CD14-positive monocyte (primary cell): ENCODE measurements at places on chromosomes 7 and 10.
A peak's percentile ranks its signal among the peaks of the same experiment; 100 is the strongest.

- no peak for DNase-seq
These were observed 13.1 kb downstream of the TECPR1 start for GRCh38 chr7:98238976-98239375.

- DNase-seq = no peak
These were observed 2.1 kb upstream of the PALD1 start for GRCh38 chr10:70476249-70477035.

- DNase-seq = no peak
These were observed 39.7 kb downstream of the TES start for GRCh38 chr7:116249969-116250553.

DNA sequence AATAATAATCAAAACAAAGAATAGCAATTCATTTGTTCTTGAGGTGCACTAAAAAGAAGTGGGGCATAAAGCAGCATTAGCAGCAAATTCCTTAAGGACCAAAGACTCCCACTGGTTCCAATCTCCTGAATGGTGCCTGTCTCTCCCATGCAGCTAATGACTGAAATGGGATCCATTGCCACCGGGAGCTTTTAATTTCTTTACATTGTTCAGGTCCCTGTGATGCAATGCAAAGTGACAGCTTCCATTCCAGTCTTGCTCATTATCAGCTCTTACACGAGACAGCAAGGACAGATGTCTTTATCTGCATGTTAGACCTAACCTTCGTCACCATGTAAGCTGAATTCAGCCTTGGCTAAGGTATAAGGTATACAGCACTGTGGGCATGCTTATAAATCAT, 148.1 kb downstream of the POU6F2 start:
- DNase-seq = no peak

GRCh38 chr10:102729029-102730026, 14.4 kb upstream of the WBP1L start:
- peak; percentile 81 for DNase-seq

DNA sequence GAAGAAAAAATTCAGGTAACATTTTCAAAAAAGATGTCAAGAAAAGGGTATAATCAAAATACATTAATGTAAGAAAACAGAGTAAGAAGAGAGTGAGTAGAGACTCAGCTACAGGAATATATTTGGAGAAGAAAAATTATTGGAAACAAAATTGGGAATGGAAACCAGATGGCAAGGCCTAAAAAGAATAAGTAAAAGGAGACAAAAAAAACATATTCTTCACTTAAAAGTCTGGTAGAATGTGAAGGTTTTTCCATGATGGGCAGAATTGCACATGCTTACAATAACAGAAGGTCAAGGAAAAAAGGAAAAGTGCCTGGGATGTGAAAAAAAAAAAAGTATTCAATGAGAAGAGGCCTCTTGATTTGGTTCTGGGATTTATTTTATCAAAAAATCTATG, 1061.8 kb upstream of the LRRTM3 start:
- DNase-seq = no peak

DNA sequence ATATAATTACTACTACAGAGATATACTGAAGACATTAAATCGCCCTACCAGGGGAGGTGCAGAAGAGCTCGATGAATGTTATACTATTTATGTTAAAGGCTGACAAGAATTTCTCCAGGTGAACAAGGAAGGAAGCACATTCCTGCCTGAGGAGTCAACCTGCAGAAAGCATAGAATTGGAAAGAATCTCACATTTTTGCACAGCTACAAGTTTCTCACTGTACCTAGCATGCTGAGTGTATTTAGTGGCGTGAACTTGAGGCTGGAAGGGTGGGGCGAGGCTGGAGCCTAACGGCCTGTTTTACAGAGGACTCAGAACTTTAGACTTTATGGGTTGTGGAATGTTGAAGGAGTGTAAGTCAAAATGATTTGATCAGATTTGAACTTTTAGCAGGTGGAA, 373.6 kb upstream of the LRGUK start:
- no peak for DNase-seq

- peak; percentile 77 for DNase-seq
These were observed 1.0 kb upstream of the CBLL1 start for GRCh38 chr7:107742678-107743566.

- no peak for DNase-seq
These were observed 8.7 kb downstream of the KPNA7 start for GRCh38 chr7:99199226-99199625.

DNA sequence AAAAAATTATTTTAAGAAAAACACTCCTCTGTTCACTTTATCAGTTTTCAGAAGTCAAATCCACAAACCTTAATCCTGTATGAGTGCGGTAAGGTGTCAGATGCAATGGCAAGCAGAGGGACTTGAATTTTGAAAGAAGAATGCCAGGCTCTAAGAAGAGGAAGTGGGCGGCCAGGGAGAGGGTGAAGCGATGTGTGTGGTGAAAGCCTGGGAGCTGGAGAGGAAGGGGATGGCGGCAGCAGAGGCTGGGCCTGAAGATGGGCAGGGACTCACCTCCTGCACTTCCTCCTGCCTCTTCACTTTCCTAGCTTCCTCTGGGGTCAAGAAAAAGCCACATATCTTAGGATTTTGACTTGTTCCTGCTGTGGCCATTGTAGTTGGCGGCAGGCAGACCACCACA, 609.6 kb downstream of the PARD3 start:
- peak; percentile 35 for DNase-seq

DNA sequence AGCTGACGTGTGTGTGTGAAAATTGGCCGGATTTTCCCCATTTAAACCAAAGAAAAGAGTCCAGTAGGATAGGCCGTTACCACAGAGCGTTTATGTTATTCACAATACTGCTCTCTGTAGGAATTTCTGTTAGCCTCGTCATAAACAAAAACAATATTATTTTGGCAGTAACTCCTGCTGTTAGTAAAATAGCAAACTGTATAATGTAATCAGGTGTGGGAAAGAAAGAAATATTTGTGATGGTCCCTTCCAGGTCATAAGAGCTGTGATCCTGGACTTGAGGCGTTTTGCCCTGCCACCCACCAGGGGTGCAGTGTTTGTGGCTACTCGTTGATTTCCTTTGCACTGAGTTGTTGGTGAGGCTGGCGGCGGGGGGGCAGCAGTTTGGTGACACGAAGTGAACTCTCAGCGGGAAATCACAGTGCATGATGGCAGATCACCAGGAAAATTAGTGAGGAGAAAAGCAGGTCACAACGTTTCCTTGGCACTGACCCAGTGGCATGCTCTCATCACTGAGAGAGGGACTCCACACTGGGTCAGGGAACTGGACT, 2.8 kb downstream of the EEPD1 start:
- DNase-seq = no peak

- DNase-seq = no peak
These were observed 26.3 kb downstream of the CRCP start for GRCh38 chr7:66140924-66141323.

- no peak for DNase-seq
These were observed 8.5 kb downstream of the GPER1 start for GRCh38 chr7:1096156-1097119.

GRCh38 chr10:17479822-17480221, 25.4 kb upstream of the ST8SIA6 start:
- DNase-seq = no peak

- DNase-seq = no peak
These were observed 53.1 kb downstream of the TEX36 start for GRCh38 chr10:125629758-125630376.
